IPS DF 6.9 (cell line): ENCODE measurements at places on chromosomes 2 and 18.

- DNase-seq, result no peak
Measured at GRCh38 chr18:61823595-61823994, 69.2 kb downstream of the RNF152 start.

GRCh38 chr2:173134703-173135102 lies 59.1 kb downstream of the MAP3K20 start:
- peak; percentile 13 for DNase-seq

DNA sequence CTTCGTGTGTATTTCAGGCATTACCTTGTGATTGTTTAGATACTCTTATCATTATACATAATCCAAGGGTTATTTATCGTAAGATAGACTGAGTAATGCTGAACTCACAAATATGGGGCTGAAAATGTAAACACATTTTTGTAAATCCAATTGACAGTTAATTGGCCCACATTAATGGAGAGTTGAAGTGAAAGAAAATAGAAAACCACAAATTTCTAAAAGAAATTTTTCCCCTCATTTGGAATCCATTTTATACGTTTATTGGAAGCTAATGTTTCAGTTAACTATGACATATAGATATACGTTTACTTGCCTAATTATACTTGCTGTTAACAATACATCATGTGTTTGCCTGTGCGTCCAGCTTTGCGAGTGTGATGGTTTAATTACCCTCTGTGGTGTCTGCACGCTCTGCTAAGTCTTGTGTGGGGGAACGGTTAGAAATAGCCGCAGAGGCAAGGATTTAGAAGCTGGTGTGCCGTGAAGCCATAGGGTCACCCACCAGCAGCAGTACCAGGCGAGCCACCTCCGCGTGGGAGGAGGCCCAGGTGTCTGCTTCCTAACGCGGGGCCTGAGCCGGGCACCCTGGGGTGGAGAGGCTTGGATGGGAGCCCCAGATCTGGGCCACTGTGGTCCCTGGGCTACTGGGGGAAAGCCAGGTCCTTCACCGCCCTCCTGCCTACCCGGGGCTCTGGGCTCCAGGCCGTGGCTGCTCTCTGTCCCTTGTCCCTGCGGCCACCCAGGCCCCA lies 38.0 kb downstream of the TSHZ1 start:
- no peak for DNase-seq

- no peak for DNase-seq
Measured at GRCh38 chr2:121804997-121805765, 49.7 kb downstream of the TSN start.

GRCh38 chr18:8686611-8687010 lies 18.7 kb upstream of the MTCL1 start:
- DNase-seq, result no peak

DNA sequence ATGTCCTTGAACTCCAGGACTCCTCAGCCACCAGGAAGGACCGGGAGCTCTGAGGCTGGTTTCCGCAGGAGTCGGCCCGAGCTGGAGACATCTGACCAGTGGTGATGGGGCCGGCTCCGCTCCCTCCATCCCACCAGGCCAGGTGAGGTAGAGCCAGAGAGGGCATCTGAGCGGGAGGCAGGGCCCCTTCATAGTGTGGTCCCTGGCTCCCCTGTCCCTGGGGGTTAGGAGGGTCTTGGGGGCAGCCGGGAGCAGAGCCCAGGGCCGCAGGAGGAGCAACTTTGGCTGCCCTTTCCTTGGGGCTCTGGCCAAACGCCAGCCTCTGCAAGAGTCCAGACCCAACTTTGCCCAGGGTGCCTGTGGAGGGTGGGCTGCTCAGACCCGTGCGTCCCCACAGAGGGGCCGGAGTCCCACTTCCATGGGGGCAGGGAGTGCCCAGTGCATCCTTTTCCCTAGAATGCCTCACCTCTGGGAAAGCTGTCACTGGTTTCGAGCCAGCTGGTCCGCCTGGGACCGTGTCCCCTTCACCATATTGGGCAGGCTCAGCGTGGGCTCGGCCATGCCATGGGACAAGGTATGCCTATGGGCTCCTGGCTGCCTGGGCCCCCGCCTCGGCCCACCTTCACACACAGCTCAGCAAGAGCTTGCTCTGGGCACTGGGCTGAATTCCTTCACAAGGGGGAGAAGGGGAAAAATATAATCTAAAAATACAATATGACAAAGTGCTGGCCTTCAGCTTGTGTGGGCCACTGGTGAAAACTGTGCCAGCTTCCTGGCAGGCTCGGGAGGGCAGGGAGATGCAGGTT lies 148.6 kb downstream of the TWIST2 start:
- no peak for DNase-seq

- DNase-seq, result no peak
Measured at GRCh38 chr2:96204836-96205624, 3.6 kb downstream of the STARD7 start.

DNA sequence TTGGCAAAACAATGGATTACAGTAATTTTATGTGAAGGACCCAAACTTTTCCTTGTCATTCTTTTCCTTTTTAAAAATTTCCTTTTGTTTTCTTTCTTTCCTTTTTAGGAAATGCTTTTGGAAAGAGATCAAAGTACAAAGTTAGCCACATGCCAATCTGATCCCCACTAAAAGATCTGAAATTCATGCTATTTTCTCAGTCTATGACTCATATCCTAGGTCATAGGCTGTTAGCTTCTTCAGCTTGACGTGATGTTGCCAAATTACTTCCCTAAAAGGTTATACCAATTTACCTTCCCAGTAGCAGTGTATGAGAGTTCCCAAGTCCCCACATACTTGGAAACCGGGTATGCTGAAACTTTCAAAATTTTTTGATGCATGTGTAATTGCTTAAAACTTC lies 355.3 kb downstream of the INSIG2 start:
- no peak for DNase-seq

DNA sequence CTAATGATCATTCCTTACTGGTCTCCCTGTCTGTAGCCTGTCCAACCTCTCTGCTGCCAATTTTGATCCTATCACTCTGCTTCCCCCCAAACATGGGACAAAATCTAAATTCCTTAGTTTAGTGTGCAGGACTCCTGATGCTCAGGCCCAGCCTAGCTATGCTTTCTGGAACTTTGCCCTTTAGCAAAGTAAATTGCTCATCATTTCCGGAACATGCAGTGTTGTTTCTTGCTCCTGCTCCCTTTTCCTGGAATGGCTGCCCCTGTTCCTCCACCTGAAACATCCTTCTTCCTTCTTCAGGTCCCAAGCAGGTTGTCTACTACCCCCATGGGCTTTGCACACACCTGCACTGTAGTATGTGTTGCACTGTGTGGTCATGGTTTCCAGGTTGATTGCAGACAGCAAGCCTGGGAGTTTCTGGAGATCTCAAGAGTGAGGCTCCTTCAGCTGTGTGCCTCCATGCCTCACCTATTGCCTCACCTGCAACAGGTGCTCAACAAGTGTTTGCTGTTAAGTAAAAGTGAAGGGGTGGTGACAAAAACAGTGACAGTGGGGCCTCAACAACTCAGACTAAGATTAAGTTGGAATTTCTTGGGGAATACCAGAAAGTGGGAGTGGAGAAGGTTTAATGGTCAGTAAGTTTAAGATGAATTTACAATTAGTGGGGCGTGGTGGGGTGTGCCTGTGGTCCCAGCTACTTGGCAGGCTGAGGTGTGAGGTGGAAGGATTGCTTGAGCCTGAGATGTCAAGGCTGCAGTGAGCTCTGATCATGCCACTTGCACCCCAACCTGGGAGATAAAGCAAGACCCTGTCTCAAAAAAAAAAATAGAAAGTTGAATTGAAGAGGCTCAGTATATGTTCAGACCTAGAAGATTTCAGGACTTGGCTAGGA lies 120.0 kb downstream of the DNAH6 start:
- DNase-seq, result no peak

DNA sequence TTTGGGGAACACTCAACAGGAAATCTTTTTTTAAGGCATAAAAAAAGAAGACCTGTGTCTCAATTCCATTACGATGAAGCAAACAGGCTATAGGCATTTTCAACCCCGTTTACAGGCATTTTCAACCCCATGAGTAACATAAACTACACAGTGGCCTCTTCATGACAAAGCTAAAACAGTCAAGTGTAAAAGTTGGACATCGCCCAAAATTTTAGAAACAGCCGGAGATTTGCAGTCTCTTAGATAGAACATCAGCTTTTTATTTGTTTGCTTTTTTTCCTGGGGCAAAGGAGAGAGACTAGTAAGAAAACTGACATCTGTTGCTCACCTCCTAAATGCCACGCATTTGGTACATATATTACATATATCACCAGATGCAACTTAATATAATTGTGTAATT lies 173.7 kb downstream of the CMPK2 start:
- DNase-seq, result no peak

DNA sequence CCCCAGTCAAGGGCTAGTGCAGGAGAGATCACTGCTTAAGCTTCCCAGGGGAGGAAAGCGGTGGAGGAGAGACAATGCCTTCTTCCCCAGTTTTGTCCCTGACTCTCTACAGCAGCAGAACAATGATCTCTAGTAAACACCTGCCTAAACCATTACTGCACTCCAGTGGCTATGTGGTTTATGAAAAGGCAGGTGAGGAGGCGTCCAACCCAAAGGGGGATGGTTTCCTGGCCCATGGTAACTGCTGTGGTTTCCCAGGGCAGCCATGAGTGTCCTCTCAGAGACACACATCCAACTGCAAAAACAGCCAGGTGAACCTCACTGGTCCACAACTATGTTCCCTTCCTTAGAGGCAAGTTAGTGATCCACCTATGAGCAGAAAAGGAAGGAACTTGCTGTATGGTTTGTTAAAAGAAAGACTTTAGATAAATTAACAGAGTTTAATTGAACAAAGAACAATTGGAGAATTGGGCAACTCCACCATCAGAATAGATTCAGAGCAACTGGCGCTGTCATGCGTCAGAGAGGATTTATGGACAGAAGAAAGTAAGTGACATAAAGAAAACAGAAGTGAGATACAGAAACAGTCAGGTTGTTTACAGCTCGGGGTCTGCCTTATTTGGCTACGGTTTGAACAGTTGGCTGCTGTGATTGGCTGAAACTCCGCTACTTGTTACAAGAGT lies 4.8 kb upstream of the TTC39C start:
- DNase-seq, result no peak

DNA sequence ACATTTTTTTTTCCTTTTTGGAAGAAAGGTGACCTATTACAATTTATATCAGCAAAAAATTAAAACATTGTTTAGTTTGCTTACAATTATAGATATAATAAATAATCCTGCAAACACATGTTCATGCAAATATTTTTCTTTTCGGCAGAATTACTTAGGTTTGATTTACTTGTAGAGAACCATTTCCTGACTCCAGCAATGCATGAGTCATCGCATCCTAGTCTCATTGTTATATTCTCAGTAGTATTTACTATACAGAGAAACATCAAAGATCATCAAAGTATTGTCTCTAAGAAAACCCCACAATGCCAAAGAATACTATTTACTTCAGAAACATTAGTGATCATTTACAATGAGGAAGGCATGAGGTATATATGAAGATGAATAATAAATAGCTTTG lies 40.4 kb upstream of the MTIF2 start:
- DNase-seq, result no peak

- DNase-seq, result no peak
Measured at GRCh38 chr18:37963837-37964236, 398.2 kb upstream of the CELF4 start.

DNA sequence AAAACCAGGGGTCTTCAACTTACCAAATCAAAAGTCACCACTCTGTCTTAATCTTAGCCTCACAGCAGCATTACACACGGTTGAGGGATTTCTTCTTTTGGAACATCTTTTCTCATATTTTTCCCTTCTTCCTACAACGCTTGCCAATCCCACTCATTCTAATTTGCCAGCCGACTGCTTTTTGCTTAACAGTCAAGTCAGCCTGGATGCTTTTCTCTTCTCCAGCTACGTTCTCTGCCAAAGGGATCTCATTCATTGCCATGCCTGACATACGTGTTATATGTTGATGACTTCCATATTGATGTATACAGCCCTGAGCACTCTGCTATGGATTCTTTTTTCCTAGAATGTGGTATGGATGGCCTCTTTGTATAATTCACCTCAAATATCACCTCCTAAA lies 37.3 kb downstream of the CDH19 start:
- DNase-seq, result no peak

DNA sequence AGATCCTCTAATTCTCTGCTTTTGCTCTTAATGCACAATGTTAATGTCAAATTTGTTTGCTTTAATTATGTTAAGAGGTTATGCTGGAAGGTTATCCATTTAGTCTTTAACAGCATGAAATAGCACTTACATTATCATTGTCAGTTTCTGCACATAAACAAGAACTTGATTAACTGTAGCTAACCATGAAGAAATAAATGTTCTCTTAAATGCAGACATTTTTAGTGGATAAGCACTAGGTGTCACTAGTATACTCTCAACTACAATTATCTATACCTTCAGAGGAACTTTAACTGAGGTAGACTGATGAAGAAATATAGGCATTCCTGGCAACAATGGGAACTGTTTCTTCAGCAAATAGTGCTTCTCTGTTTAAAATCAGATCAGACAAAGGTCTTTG lies 178.8 kb upstream of the CHST9 start:
- no peak for DNase-seq

DNA sequence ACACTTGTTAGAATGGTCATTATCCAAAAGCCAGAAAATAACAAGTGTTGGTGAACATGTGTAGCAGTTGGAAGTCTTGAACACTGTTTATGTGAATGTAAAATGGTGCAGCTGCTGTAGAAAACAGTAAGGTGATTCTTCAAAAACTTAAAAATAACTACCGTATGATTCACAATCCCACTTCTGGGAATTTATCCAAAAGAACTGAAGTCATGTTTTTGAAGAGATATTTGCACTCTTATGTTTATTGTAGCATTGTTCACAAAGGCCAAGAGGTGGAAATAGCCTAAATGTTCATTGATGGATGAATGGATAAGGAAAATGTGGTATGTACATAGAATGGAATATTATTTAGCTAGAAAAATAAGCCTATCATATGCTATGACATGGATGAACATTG lies 6.3 kb upstream of the SPP2 start:
- DNase-seq, result no peak

- no peak for DNase-seq
Measured at GRCh38 chr2:96507957-96508520, 2.9 kb upstream of the NEURL3 start.

- DNase-seq, result no peak
Measured at GRCh38 chr18:43534511-43534910, 257.2 kb upstream of the SYT4 start.

GRCh38 chr18:68104036-68104435 lies 587.5 kb upstream of the DSEL start:
- no peak for DNase-seq

GRCh38 chr18:11020877-11021414 lies 128.4 kb downstream of the PIEZO2 start:
- DNase-seq, result no peak

DNA sequence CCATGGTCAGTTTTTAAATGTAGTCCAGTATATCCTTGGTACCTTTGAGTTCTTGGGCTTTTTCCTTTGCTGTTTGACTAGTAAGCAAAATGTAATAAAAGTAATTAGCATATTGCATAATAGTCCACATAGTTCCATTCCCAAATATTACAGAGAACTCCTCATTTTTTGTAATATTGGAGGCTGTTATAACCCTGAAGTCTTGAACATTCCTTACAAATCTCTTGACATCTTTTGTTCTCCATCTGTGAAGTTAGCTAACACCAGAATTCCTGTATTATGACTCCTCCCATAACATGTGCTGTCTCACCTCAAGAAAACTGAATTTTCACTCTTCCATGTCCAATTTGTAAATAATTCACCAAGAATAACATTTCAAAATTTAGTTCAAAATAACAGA lies 17.1 kb downstream of the CREB1 start:
- no peak for DNase-seq
